ENCODE measurements at places on chromosomes 7 and 10.

- DNase-seq, result peak; percentile 83
Measured at GRCh38 chr7:116499168-116500077, at the start of gene CAV2. TSS of gene CAV2 (plus strand) at chr7:116499738. CDS start at chr7:116499782, 44 bp downstream.

DNA sequence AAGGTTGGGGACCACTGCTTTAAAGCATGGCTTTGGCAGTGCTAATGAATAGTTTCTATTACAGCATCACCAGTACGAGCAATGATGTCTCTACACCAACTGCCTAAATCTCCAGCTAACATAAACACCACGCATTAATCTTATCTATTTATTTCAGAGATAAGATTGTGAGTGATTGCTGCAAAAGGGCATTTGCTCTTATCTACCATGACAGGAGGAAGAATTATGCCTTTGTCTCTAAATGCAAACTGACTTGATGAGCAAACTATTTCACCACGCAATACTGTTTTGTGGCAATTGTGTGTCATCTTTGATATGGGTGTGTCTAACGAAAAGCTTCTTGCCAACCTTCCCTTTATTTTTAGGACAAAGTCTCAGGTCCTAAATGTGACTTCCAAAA, 684.9 kb downstream of the SORCS1 start:
- no peak for DNase-seq

- DNase-seq, result no peak
Measured at GRCh38 chr7:117047496-117047895, 94.2 kb downstream of the ST7 start.

DNA sequence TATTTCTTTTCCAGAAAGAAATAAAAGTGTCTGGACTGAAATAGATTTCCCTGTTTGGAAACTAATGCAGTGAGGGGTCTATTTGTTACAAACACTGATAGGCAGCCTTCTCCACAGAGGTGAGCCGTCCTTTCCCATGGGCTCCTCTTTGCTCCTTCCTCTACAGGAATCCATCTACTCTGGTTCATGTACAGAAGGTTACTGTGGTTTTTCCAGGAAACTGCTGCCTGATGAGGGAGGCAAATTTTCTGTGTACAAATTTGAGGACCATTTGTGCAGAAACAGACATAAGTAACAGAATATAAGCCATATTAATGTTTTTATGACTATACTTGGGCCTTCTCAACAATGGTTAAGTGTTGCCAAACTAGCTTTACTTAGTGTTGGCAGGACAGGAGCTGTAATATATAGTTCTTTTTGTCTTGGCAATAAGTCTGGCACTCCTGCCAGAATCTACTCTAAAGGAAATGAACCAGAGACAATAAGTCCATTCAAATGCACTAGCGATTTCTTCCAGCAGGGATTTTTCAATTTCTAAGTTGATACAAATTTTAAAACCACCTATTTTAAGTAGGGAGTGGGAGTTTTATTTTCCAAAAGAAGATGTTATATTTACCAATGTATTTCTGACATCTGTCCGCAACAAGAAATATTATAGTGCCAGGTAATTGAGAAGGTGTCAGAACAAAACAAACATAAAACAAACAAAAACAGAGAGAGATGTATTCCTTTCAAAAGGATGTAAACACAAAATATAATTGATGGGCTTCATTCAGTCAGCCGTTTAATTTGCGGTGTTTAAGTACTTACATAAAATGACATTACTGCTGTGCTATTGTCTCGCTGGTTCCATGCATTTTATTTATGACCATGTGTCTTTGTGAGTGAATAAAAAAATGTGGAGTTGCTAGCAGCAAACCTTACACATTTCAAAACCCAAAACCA, 91.0 kb upstream of the NFE2L3 start:
- DNase-seq, result no peak

GRCh38 chr10:86661161-86662025, 6.9 kb upstream of the LDB3 start:
- DNase-seq, result peak; percentile 91

DNA sequence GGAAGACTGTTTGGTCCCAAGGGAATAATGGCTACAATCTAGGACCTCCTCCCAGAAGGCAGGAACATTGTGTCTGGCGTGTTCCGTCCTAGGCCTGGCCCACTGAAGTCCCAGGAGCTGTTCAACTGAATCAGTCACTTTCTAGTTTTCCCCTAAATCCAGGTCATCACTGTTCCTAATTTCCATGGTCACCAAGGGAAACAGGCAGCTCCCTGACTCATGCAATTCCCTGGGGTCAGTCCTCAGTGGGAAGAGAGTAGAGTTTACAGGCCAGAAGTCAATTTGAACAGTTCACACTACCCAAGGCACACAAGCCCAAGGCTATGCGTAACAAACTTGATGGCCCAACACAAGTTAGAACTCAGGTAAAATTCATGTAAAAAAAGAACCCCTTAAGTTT, 44.0 kb downstream of the CREB3L2 start:
- DNase-seq, result no peak

GRCh38 chr10:117462816-117463544, 79.6 kb upstream of the EMX2 start:
- no peak for DNase-seq

DNA sequence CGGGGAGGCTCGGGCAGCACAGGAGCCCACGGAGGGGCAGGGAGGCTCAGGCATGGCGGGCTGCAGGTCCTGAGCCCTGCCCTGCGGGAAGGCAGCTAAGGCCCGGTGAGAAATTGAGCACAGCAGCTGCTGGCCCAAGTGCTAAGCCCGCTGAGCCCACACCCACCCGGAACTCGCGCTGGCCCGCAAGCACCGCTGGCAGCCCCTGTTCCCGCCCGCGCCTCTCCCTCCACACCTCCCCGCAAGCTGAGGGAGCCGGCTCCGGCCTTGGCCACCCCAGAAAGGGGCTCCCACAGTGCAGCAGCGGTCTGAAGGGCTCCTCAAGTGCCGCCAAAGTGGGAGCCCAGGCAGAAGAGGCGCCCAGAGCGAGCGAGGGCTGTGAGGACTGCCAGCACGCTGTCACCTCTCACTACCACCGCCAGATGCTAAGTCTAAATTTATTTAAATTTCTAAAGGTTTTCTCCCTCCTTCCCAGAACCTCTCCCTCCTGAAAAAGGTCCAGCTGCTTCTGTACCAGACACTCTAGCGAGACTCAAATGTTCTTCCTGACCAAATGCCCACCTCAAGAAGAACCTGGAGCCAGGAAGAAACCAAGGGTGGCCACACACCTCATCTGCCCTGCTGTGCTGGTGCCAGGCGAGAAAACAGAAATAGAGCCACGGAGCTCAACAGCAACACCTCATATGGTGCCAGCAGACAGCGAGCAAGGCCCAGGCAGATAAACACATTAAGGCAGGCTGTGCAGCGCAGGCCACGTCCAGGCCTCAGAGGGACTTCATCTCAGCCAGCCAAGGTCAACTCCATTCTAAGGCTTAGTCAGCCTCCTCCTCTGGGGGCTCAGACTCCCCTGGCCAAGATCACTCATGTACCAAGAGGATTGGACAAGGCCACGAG, 47.0 kb downstream of the KCNMA1 start:
- DNase-seq, result no peak

DNA sequence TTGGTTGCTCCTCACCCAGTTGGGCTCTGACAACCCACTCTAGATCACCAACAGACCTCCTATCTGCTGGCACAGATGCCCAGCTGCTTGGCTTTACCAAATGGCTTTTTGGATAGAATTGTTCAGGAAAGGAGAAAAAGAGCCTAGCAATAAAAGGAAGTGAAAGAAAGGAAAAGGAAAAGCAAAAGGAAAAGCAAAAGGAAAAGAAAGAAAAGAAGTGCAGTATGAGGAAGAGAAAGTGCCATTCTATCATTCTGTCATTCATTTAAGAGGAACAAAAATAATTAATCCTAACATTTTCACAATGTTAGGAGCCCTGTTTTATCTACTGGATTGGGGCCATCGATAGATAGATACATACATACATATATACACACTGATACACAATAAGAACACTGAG, 353.6 kb downstream of the THSD7A start:
- no peak for DNase-seq

- no peak for DNase-seq
Measured at GRCh38 chr7:70212281-70212680, 614.0 kb downstream of the AUTS2 start.

- no peak for DNase-seq
Measured at GRCh38 chr7:7617550-7617949, 23.0 kb upstream of the UMAD1 start.

DNA sequence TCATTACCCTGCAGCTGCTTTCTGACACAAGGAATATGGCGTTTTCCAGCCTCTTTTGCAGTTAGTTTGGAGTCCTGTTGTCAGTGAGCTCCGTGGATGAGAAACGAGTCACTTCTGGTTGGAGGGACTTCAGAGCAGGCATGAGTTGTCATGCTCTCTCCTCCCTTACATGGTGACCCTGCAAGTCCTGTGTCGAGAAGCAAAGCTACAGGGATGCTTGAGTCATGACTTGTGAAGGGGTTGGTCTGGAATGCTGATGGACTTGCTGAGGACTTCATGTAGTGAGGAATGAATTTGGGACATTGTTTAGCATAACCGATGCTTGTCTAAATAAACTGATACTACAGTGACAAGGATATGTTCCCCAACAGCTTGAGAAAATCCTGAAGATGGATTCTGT, 108.8 kb downstream of the ADCYAP1R1 start:
- DNase-seq, result no peak
